Astrocyte of the spinal cord (primary cell): ENCODE measurements at places on chromosomes 6 and 20.

GRCh38 chr20:50595433-50595895 lies 85.3 kb downstream of the PTPN1 start:
- DNase-seq: no peak

DNA sequence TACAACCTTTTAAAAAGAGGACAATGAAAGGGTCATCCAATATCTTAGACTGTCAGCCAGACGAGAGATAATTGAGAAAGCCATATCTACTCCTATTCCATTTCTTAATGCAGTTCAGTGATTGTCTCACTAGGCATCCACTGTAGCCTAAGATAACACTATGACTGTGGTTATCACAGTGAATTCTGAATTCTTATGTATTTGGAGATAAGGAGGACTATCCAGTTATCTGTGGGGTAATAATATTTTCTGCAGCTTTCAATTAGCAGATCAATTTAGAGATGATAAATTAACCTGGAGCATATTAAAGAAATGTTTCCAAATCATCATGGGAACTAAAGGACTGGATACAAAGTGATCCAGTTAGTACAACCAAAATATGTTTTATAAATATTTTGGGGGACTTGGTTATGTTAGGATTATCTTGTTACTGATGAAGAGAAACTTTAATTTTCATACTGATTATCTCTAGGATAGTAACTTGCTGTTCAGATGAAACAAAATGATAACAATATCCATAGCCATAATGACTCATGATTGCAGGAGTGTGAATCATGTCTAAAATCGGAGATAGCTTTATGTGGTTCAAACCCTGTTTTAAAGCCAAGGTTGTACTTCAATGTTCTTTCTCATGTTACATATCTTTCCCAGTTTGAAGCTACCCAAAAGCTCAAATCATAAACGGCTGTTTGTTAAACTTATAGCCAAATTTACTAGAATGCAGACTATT lies 1152.0 kb downstream of the HACE1 start:
- DNase-seq: no peak

DNA sequence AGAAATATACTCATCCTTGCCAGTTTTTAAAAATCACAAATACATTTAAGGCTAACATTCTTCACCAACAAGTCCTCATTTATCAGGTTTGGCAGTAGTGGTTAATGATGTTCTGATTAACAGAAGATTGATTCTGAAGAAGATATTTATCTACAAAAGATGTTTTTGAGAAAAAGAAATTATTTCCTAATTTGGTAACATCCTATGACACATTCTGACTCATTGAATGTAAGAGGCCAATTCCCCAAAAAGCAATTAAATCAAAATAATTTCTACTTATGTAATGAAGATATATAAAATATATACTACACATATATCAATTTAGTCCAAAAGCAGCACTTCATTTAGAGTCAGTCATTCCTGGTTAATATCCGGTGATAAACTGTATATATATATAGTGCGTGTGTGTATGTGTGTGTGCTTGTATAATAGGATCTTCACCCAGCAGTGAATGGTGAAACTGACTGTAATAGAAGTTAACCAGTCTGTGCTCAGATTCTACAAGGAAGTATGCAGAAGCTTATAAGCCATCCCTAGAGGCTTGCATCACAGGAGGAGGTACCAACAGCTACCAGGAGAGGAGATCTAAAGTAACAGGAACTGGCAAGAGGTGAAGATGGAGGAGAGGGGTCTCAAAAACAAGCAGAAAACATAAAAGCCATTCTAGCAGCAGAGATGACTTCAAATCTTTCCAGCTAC lies 82.9 kb upstream of the MARCKS start:
- peak; percentile 55 for DNase-seq

DNA sequence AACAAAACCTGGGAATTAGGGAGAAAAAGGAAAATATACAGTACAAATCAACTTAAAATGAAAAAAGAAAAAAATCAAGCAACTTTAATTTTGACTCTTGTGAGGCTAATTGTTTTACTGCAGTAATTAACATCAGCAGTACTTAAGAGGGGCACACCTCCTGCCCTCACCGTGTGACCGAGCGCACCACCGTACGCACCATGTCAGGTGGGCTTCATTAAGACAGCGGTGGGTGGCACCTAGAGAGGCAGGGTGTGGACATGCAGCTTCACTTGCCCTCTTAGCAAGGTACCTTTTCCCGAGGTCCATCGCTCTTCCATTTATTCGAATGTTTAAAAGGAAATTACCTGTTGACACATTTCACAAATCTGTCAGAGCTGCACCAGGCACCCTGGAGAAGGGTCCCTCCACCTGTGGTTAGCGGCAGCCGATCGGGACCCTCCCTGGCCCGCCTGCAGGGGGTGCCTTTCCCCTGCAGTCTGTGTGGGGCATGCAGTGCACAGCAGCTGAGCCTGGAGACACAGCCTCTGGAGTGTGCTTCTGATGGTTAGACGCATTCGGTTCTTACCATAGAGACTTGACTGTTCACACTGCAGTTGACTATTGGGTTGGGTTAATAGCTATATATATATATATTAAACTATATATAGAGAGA lies 184.1 kb downstream of the TMEM242 start:
- no peak for DNase-seq

DNA sequence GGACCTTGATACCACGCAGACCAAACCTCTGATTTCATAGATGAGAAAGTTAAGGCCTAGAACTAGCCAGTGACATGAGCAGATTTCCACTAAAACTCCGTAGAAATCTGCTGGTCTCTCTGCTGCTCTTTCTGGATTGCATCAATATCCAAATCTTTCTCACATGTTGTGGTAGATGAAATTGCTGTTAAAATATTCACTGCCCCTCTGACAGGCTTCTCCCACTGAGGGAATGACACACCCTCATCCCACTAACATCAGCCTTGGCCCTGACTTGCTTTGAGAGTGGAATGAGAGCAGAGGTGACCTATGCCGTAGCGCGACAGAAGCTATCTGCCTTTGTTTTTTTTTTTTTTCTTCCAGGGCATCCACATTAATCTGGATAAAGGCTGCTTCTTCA lies 20.4 kb upstream of the EXOC2 start:
- DNase-seq: no peak
